ENCODE measurements at places on chromosomes 4 and X. TPM values are rescaled to one million over a fixed set of nuclear protein-coding genes. Genes with fewer than 3 reads are reported as not detected.

GRCh38 chr4:52592287-52592686 is 66.8 kb downstream of the USP46 start:
- peaks cover 16% of the 10 kb centered on the region for H3K4me1 ChIP-seq
- no peak overlapping the region for H3K4me3 ChIP-seq
- peak; percentile 12 for DNase-seq
- H3K27me3 ChIP-seq = no peaks in the 10 kb centered on the region
- H3K36me3 ChIP-seq = no peaks in the 10 kb centered on the region
- no peak overlapping the region for H3K27ac ChIP-seq

GRCh38 chr4:109746728-109747127 is 16.9 kb upstream of the PLA2G12A start:
- H3K36me3 ChIP-seq = no peaks in the 10 kb centered on the region
- no peak for DNase-seq
- no peaks in the 10 kb centered on the region for H3K4me1 ChIP-seq
- H3K4me3 ChIP-seq = no peak overlapping the region
- no peak overlapping the region for H3K27ac ChIP-seq

GRCh38 chr4:185040523-185040922 is 22.2 kb downstream of the HELT start:
- H3K27ac ChIP-seq = no peak overlapping the region

GRCh38 chrX:136387951-136388502 is 87.3 kb downstream of the ADGRG4 start:
- no peak overlapping the region for H3K4me3 ChIP-seq
- no peaks in the 10 kb centered on the region for H3K36me3 ChIP-seq
- H3K27me3 ChIP-seq = no peaks in the 10 kb centered on the region

DNA sequence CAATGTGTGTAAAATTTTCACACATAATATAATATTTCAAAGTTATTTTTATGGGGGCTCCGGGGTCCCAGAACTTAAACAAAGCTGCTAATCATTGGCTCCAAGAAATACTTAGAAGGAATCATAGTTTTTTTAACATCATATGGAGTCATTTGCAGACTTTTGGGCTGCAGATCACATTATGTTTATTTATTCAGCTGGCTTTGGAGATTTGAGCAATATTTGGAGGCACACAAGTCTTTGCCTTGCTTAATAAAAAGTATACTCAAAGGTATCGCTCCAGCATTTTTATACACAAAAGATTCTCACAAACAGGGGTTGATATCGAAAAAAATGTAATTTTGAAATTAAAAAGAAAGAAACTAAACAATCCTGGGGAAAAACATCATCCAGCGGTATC is 382.5 kb upstream of the TENM3 start:
- no peak overlapping the region for H3K27ac ChIP-seq
- no peaks in the 10 kb centered on the region for H3K4me1 ChIP-seq
- no peaks in the 10 kb centered on the region for H3K27me3 ChIP-seq

DNA sequence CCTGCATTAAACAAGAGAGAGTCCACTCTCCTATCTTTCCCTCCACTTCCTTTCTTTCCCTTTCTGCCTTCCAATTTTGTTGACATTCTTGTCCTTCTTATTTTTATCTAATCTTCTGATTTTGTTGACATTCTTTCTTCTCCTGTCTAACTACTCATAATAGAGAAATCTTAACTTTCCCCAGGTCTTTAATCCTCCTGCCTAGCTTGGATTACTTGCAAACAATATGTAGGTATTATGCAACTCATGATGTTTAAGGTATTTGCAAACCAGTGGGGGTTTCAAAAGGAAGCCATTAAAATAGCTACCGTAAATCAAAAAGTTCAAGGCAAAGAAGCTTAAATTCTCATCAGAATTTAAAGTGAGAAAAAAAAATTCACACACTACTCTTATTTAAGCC is 53.9 kb downstream of the PROM1 start:
- H3K27ac ChIP-seq = no peak overlapping the region
- no peaks in the 10 kb centered on the region for H3K4me1 ChIP-seq
- no peak for DNase-seq
- H3K27me3 ChIP-seq = peaks cover 5% of the 10 kb centered on the region

GRCh38 chrX:10157032-10157341 is 212 bp downstream of the CLCN4 start:
- H3K27me3 ChIP-seq = no peaks in the 10 kb centered on the region
- peak overlapping the region; percentile 57 for H3K4me3 ChIP-seq
- peaks cover 18% of the 10 kb centered on the region for H3K4me1 ChIP-seq

DNA sequence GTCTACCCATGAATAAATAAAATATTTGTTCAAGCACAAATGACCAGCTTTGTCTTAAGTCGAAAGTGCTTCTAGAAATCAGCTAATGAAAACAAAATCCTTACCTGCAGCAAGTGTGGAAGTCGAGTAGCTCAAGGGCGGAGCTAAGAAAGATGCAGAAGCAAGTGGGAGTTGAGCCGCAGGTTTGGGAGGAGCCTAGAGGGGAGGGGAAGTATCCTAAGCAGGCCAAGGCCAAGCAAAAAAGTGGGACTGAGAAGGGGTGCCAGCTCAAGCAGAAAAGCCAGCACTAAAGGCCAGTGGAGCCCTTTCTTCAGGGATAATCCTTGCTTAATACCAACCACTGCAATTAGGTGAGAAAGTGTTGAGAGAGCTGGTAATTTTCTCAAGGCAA is 60.8 kb downstream of the DLG3 start:
- no peak overlapping the region for H3K27ac ChIP-seq
- DNase-seq = no peak
- no peak overlapping the region for H3K4me3 ChIP-seq
- H3K4me1 ChIP-seq = no peaks in the 10 kb centered on the region
- H3K27me3 ChIP-seq = no peaks in the 10 kb centered on the region

DNA sequence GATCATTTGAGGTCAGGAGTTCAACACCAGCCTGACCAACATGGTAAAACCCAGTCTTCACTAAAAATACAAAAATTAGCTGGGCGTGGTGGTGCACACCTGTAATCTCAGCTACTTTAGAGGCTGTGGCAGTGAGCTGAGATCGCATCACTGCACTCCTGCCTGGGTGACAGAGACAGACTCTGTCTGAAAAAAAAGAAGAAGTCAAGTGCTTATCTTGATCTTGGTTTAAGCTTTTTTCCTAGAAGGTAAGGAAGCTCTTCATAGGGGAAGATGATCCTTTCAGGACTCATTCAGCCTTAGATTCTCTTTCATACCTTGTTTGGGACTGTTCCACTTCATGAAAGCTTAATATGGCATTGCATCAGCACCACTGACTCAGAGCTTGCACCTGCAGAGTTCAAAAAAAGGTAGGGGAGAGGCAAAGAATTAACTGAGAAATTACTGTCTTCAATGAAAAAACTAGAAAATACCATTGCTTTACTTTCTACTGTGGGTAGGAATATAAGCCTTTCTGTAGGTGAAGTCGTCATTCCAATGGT is 70.8 kb upstream of the EPGN start:
- no peak for DNase-seq
- H3K36me3 ChIP-seq = no peaks in the 10 kb centered on the region
- no peak overlapping the region for H3K27ac ChIP-seq
- no peak overlapping the region for H3K4me3 ChIP-seq
- no peaks in the 10 kb centered on the region for H3K4me1 ChIP-seq

The KLKB1 gene
- total RNA-seq = not detected

The PNMA6A gene
- total RNA-seq = 0.22 TPM

The FRMD7 gene
- 0.11 TPM for total RNA-seq

The HAUS3 gene
- 10.2 TPM for total RNA-seq

The KIT gene
- 6.7 TPM for total RNA-seq

The CD99L2 gene
- total RNA-seq = 71.7 TPM
